ENCODE measurements at places on chromosomes 1 and 21.

DNA sequence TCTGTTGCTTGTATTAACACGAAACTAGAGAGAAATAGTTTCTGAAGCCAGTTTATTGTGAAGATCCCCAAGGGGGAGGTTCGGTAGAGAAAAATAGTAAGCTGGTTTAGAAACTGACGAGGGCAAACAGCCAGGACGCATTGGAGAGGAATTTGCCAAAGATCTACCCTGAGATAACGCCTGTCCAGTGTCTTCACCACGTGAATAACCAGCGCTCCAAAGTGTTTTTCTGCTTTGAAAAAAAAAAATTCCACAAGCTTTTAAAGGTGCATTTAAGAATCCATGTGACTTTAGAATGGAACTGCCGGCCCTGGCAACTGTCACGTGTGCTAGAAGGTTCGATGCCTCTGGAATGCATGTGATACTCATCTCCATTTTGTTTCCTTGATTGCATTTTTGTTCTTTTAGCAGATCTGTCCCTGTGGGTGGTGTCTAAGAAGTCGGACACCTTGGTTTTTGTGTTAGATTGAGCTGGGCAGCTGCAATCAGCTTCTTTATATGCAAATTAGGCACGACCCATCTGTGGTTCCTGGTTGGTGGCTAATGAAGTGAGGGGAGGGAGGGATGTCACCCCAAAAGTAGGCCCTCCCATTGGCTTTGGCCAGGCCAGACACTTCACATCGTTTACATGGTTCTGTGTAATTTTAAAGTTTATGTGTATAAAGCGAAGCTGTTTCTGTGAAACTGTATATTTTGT lies 1.3 kb upstream of the THAP3 start:
- no peak for DNase-seq

- no peak for DNase-seq
Measured at GRCh38 chr1:17002524-17002902, 9.2 kb downstream of the ATP13A2 start.

GRCh38 chr1:151157067-151157531 lies 650 bp downstream of the TNFAIP8L2 start:
- DNase-seq, result no peak

- no peak for DNase-seq
Measured at GRCh38 chr1:161091093-161091492, 1.7 kb upstream of the NECTIN4 start.

GRCh38 chr1:201597551-201598230 lies 58.8 kb downstream of the NAV1 start:
- no peak for DNase-seq

GRCh38 chr1:193058529-193059281 lies 455 bp downstream of the UCHL5 start:
- peak; percentile 4 for DNase-seq

GRCh38 chr1:70034403-70034802 lies 171.0 kb downstream of the LRRC40 start:
- DNase-seq, result no peak

DNA sequence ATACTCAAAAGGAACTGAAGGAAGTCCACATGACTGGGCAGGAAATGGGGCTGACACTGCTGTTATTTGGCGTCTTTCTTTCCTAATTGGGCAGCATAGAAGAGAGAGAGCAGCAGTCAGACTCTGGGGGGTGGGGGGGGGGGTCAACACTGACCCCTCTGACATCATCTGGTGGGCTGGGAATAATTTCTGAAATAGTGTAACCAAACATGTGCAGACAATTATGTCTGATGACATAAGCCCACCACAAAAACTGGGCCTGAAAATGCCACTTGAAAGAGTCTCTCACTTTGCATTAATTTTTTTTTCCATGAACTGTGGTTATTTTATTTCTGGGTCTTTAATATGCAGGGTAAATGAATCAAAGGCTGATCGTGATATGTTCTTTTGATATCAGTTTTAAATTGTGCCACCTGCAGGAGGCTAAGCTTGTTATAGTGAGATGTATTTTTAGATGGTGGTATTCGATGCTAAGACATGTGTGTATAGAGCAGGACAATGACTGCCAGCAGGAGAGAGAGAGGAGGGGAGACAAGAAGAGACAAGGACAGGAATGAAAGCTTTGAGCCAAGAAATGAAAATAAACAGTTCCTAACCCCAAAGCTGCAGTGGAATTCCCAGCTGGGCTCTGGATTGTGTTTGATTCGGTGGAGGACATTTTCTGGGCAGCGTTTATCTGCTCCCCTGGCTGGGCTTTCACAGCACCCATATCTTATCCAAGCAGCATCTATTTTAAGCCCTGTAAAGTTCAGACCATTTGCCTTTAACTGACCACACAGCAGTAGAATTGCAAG lies 264.7 kb downstream of the PBX1 start:
- DNase-seq, result no peak

DNA sequence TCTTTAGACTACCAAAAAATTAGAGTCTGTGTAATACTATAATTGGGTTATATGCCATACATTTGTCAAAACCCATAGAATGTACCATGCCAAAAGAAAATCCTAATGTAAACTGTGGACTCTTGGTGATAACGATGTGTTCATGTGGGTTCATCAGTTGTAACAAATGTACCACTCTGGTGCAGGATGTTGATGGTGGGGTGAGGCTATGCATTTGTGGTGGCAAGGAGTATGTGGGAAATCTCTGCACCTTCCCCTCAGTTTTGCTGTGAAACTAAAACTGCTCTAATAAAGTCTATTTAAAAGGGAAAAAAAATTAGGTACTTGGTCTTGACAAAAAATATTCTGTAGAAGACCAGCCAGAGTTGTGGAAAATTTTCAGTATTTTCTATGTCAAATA lies 43.4 kb downstream of the INKA2 start:
- no peak for DNase-seq

GRCh38 chr1:215667761-215668160 lies 100.7 kb downstream of the KCTD3 start:
- no peak for DNase-seq

DNA sequence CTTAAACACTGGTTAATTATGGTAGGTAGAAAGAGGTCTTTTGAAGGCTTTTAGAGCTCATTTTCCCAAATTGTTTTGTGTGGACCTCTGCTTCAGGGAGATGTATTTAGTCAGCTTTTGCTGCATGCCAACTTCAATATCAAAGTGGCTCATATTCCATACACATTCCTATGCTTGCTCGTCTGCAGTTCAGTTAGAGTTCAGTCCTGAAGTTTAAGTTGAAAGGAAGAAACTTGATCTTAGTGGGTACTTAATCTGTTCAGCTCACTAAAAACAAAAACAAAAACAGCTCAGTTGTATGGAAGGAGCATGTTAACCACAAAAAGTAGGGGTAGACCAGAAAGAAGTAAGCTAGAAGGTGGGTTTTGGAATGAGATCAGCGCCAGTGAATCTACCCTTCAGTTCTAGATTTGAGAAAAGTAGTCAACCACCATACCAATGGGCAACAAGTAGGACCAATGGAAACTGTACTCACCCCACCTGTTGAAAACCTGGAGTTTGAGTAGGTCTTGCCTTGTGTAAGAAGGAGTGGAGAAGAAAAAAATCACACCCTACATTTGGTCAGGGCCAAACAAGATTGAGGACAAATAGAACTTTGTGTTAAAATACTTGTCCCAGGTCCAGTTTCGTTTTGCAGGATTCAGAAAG lies 58.0 kb downstream of the LEPR start:
- no peak for DNase-seq

DNA sequence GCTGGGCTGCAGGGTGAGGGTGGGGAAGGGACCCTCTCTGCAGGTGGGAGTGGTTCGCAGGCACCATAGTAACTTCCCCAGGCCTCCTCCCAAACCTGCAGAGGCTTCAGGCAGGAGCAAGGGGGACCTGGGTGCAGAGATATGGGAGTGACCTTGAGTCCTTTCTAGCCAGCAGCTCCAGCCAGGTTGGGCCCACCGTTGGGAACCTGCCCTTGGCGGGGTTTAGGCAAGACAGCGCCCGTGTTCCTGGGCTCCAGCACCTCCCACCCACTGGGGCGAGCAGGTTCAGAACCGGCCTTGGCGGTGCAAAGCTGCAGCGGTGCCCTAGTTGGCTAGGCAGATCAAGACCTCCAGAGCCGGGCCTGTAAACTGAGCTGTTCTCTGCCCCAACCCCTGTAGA lies 2.2 kb upstream of the PRDM16 start:
- no peak for DNase-seq

DNA sequence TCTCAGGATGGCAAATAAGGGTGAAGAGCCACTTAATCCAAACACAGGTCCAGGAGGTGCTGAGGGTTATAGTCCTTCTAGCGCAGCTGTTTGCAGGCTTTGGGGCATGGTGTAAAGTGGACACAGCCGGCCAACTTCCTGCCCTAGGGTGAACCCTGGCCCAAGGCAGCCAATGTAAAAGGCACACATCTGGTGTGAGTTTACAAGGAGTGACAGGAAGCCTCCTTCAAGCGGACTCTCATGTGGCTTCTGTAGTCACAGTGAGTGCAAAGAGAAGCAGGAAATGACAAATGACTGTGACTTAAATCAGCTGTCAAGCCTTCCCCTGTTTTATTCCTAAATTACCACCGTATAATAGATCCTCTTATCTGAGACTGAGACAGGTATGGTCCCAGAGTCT lies 213.0 kb downstream of the CRB1 start:
- DNase-seq, result no peak

DNA sequence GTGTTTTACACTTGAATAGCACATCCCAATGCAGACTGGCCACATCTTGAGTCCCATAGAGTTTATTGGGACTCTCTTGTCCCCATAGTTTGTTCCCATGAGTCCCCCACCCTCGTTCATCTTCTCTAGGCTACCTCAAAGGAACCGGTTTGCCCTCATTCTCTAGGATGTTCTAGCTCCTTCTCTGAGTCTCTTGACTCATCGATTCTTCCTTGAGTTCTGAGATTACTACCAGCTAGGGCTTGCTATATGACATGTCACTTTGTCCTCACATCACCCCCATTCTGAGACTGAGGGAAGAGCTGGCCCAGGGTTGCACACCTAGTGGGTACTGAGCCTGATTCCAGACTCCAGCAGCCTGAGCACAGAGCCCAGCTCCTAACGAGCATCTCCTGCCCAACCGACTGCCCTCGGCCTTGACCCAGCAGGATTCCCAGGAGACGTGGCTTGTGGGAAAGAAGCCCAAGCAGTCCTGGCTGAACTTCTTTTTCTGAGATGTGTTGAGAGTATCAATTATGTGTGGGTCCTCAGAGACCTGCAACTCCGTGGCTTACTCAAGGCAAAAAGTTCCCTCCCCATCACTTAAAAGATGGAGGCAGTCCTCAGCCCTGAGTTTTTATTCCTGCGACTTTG lies 42.0 kb downstream of the TMEM51 start:
- DNase-seq, result no peak

- no peak for DNase-seq
Measured at GRCh38 chr1:175129644-175129996, 62.0 kb downstream of the TNN start.

GRCh38 chr1:14415396-14415795 lies 183.1 kb upstream of the KAZN start:
- DNase-seq, result no peak

DNA sequence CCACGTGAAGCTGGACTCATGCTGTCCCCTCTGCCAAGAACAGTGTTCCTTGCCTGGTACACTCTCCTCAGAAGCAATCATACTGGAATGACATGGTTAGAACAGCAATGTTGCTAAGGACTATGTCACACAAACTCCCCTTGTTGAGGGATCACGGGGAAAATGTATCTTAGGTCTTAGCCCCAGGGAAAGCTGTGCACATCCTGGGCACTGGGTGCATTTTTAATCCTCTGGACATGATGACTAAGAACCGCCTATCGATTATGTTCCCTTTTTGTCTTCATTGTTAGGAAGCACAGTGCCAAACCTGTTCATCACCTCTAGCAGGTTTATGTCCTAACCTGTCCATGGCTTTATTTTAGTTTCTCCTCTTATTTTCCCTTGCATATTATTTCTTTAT lies 115.1 kb downstream of the HIVEP3 start:
- DNase-seq, result no peak

- no peak for DNase-seq
Measured at GRCh38 chr1:5813480-5813879, 178.7 kb downstream of the NPHP4 start.

- no peak for DNase-seq
Measured at GRCh38 chr1:175521249-175522040, 221.9 kb downstream of the TNR start.

GRCh38 chr1:36625253-36625934 lies 142.7 kb upstream of the CSF3R start:
- DNase-seq, result no peak

DNA sequence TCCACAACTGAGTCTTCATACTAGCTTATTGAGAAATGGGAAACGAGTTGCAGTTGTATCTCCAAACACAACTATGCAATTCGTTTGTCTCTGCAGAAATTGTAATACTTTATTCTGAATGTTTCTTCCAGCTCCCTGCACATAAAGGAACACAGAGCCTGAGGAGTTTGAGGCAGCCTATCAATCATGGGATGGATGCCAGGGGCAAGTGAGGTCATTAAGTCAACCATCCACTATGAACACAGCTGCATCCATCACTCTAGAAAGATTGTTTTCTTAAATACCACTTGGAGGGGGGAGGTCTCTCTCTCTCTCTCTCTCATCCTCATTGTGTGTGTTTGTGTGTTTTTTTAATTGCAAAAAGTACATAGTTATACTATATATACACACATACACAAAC lies 2.9 kb upstream of the PSMB2 start:
- no peak for DNase-seq

DNA sequence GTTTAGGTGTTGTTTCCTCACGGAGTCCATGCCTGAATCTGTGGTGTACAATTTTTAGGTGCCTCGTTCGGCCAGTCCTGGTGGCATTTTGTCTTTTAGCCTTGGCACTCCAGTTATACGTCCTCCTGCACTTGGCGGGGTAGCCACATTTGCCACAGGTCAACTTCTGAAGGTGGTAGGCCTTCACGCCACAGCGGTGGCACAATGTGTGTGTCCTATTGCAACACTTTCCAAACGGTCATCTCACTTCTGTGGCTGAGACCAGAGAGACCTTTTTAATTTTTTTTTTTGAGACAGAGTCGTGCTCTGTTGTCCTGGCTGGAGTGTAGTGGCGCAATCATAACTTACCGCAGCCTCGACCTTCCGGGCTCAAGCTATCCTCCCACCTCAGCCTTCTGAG lies 49.1 kb downstream of the CAMTA1 start:
- no peak for DNase-seq

- DNase-seq, result no peak
Measured at GRCh38 chr1:109768335-109768650, 4.6 kb upstream of the EPS8L3 start.

DNA sequence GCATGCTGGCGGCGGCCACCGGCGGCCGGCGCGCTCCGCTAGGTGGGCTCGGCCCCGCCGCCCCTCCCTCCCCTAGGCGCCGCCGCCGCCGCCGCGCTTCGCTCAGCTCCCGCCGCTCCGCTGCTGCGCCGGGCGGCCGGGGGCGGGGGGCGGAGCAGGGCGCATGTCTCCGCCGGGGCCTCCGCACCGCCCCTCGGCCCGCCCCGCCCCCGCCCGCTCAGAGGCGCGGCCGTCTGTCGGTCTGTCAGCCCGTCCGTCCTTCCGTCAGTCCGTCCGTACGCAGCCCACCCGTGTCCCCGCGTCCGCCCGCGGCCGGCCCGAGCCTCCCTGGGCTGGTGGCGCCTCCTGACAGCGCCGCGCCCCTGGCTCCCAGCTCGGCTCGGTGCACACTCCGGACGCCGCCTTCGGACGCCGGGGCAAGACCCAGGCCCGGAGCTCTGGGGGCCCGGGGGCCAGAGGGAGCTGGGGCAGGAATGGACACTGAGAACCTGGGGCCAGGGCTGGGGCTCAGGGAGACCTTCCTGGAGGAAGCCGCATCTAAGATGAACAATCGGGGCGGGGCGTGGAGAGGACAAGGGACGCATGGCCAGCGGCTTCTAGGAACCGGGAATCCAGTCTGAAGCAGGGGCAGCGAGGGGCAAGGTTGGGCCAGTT lies at the start of gene GPR153:
Gene GPR153, minus strand, starts transcription at position 138 of the 654 bp plus-strand sequence. CDS start 6,193 bp downstream, outside the sequence.
- no peak for DNase-seq
